A673 (cell line): ENCODE measurements at places on chromosomes 4 and X. TPM values are rescaled to one million over a fixed set of nuclear protein-coding genes. Genes with fewer than 3 reads are reported as not detected.

GRCh38 chr4:153781717-153782416 is 7.0 kb downstream of the SFRP2 start:
- peak overlapping the region; percentile 0 for H3K4me3 ChIP-seq
- peaks cover 8% of the 10 kb centered on the region for H3K27me3 ChIP-seq
- DNase-seq, result peak; percentile 35
- peaks cover 13% of the 10 kb centered on the region for H3K4me1 ChIP-seq

- DNase-seq, result no peak
- no peaks in the 10 kb centered on the region for H3K27me3 ChIP-seq
- H3K27ac ChIP-seq, result no peak overlapping the region
- H3K4me3 ChIP-seq, result no peak overlapping the region
- no peaks in the 10 kb centered on the region for H3K36me3 ChIP-seq
Measured at GRCh38 chr4:182971702-182972101, 54.5 kb upstream of the DCTD start.

Gene NEIL3
- 21.9 and 24.0 TPM in 2 replicates for total RNA-seq

Gene HSD17B13
- not detected in 2 replicates for total RNA-seq

- no peak for DNase-seq
- H3K4me1 ChIP-seq, result peaks cover 22% of the 10 kb centered on the region
- no peak overlapping the region for H3K27ac ChIP-seq
- H3K36me3 ChIP-seq, result no peaks in the 10 kb centered on the region
Measured at GRCh38 chrX:85988353-85988752, 59.0 kb downstream of the CHM start.

- H3K4me3 ChIP-seq, result no peak overlapping the region
- DNase-seq, result no peak
- no peaks in the 10 kb centered on the region for H3K36me3 ChIP-seq
Measured at GRCh38 chr4:183478926-183479325, 25.9 kb upstream of the ING2 start.

Gene DCAF8L2
- total RNA-seq, result not detected in 2 replicates

DNA sequence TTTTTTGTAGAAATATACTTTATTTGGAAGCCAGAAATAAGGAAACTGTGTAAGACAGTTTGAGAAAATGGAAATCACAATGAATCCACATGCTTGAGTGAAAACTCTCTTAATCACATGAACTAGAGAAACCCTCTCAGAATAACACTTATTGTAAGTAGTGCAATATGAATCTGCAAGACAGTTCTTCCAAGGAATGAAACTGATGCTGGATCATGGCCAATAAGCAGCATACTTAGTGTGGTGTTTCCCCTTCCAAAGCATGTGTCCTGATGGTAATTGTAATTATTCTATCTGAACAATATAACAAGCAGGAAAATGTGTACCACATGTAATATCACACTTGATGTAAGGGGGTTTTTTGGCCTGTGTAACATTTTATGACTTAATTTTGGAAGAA is 1870.5 kb upstream of the TENM3 start:
- H3K27ac ChIP-seq, result no peak overlapping the region
- H3K36me3 ChIP-seq, result no peaks in the 10 kb centered on the region
- no peak overlapping the region for H3K4me3 ChIP-seq
- no peaks in the 10 kb centered on the region for H3K27me3 ChIP-seq
- H3K4me1 ChIP-seq, result no peaks in the 10 kb centered on the region
- no peak for DNase-seq

Gene TMPRSS11B
- total RNA-seq, result not detected in 2 replicates

DNA sequence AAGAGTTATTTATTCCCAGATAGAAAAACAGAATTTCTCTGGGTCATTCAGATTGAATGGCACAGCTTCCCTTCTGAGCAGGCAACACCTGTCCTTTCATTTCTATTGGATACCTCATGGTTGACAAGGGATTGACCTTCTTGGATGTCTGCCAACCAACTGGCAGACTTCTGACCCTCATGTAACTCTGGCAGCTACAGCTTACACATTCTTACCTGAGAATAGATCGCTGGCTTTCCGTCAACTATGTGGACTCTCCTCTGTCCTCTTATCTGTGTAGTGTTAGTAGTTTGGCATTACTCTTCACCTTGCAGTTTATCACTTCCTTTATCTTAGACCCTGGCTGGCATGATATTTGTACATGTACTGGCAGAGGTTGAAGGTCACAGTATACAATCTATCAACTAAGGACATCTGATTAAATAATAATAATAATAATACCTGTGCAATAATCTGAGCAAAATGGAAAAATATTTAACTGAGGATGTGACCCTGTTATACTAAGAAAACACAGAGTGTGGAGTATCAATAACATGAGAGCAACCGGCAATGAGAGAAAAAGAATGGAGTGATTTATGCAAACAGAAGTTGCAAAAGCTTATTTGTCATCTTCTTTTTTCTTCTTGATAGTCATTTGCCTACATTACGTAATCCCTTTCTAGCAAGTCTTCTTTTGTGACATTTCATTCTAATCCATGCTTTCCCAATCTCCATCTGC is 1118.2 kb downstream of the ARAP2 start:
- H3K36me3 ChIP-seq, result no peaks in the 10 kb centered on the region
- no peak for DNase-seq
- no peak overlapping the region for H3K4me3 ChIP-seq
- H3K27ac ChIP-seq, result no peak overlapping the region
- no peaks in the 10 kb centered on the region for H3K4me1 ChIP-seq

GRCh38 chr4:176838601-176839433 is 46.1 kb upstream of the VEGFC start:
- H3K36me3 ChIP-seq, result no peaks in the 10 kb centered on the region
- no peak for DNase-seq
- H3K27ac ChIP-seq, result no peak overlapping the region

Gene GAGE1
- not detected in 2 replicates for total RNA-seq

Gene CT45A5
- total RNA-seq, result not detected in 2 replicates

- DNase-seq, result no peak
- no peak overlapping the region for H3K4me3 ChIP-seq
- no peak overlapping the region for H3K27ac ChIP-seq
- H3K4me1 ChIP-seq, result no peaks in the 10 kb centered on the region
Measured at GRCh38 chr4:72377491-72378194, 191.4 kb downstream of the ADAMTS3 start.

GRCh38 chr4:153620352-153620751 is 63.7 kb upstream of the TLR2 start:
- peaks cover 22% of the 10 kb centered on the region for H3K4me1 ChIP-seq
- DNase-seq, result no peak
- H3K36me3 ChIP-seq, result peaks cover 15% of the 10 kb centered on the region
- no peaks in the 10 kb centered on the region for H3K27me3 ChIP-seq

DNA sequence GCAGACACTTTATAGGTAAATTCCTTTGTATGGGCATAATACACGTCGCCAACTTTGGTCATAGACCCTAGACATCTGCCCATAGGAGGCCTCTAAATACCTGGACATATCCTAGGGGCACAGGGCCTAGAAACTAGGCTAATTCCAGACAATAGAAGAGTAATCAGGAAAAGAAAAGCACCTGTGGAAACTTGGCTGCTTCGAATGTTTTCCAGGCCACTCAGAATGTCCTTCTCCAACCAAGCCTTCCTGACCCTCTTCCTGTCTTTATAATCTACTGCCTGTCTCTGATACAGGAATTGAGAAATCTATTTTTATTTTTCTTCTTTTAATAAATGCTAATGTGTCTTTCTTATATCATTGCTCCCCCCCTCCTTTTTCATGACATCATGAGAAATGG is 493.1 kb downstream of the IL15 start:
- no peaks in the 10 kb centered on the region for H3K4me1 ChIP-seq
- no peaks in the 10 kb centered on the region for H3K27me3 ChIP-seq
- no peaks in the 10 kb centered on the region for H3K36me3 ChIP-seq
- no peak overlapping the region for H3K27ac ChIP-seq
- DNase-seq, result no peak
- no peak overlapping the region for H3K4me3 ChIP-seq

- DNase-seq, result peak; percentile 52
- H3K36me3 ChIP-seq, result no peaks in the 10 kb centered on the region
- peaks cover 78% of the 10 kb centered on the region for H3K27me3 ChIP-seq
- peaks cover 15% of the 10 kb centered on the region for H3K4me1 ChIP-seq
Measured at GRCh38 chr4:24470666-24471485, 113.5 kb downstream of the DHX15 start.

GRCh38 chr4:156969101-156969500 is 2.5 kb downstream of the PDGFC start:
- peaks cover 25% of the 10 kb centered on the region for H3K4me1 ChIP-seq
- H3K27me3 ChIP-seq, result no peaks in the 10 kb centered on the region
- H3K4me3 ChIP-seq, result peak overlapping the region; percentile 82
- no peak for DNase-seq
